ENCODE measurements at places on chromosomes 12 and 14.

DNA sequence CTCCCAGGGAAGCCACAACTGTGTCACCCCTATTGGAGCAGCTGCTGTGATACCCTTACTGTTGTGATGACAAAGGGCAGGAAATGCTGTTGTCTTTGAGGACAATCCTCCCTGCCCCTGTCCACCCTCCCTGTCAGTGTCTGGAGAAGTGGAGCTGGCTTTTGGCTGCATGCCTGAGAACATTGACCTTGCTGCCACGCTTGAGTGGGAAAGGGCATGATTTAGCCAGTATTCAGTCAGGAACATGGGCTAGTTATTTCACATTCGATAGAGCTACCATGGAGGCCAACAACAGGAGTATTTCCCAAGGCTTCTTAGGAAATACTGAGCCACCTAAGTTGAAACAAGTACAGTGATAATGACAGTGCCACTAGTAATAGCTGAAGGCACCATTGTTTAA, 59.4 kb downstream of the MYRFL start:
- no peak for DNase-seq

DNA sequence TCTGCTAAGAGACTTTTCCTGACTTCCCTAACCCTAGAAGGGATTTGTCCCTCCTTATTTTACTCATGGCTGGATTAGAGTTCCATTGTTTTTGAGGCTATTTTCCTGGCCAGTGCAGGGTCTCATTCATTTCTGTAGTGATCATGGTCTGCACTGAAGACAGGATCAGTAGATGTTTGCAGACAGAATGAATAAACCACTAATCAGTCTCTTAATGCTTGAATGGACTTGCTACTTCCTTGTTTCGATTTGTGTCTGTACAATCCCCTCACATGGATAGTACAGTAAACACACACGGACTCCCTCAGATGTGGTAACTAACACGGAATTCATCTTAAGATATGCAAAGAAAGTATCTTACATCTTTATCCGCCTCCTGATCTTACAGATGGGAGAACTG, 102.6 kb upstream of the PRB2 start:
- no peak for DNase-seq

GRCh38 chr12:5432011-5432400, at the start of gene NTF3:
Gene NTF3, plus strand, starts transcription at chr12:5432108. Its CDS starts 217 bp downstream, at chr12:5432325.
- no peak for DNase-seq

DNA sequence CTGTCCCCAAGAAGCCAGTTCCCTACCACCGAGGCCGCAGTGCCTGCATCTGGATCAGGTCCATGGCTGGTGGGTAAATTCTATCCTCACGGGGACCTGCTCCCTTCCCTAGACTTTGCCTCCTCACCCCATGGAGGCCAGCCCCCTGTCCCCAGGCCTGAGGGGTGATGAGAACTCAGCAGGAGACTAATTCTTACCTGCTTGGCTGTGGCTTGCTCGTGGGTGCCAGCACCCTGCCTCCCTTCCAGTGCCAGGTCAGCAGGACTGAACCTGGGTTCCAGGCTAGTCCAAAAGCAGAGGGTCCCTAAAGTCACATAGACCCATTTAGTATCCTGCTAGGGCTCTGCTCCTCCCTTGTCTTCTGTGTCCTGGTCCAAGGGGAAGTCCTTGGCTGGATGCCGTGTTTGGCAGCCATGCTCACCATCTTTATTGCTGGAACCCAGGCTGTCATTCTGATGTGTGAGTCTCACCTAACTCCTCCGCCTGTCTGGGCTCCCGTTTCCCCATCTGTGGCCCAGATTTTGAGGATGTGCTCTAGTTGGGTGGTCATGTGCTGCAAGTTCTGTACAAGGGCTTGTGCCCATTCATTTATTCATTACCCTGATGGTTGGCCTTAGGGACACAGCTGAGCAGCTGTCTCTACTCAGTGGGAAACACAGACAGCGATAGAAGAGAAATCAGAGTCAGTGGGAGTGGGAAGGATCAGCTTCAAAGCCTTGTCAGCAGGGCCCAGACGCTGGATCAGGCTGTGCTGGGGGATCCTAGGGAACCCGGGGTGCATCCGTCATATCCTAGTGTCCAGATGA, 949 bp downstream of the PLBD2 start:
- no peak for DNase-seq

DNA sequence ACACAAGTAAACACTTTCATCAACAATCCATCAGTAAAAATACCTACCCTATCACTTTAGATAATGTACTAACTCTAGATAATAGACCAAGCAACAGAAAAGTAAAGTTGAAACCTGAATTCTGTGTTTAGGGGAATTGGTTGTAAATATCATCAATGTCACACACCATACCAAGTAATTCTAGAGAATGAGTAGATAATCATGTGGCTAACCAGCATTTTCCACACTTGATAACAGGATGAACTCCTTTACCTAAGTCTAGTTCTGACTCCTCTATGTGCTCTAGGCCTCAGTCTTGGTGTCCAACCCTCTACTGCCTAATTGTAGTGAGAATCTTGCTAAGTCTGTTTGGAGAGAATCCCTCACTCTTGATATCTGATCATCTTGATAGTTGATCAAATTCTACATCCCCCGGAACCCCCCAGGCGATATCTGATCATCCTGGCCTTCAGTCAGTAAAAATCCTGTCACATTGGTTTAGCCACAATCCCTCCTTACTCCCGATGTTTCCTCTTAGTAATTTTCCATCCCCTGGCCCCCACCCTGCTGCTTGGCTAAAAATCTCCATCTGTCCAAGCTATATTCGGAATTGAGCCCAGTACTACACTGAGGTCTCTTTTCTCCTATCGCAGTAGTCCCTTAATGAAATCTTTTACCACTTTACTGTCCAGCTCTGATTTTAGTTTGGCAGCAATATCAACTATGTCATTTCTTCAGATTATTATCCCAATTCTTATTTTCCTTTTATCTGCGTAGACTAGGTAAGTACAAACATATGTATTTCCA, 3.4 kb upstream of the SLCO1A2 start:
- DNase-seq, result no peak

- DNase-seq, result peak; percentile 29
Observed at GRCh38 chr14:51093371-51094281, 1.3 kb downstream of the TRIM9 start.

GRCh38 chr14:46902837-46903236, 251.3 kb upstream of the RPL10L start:
- DNase-seq, result no peak

GRCh38 chr14:102949801-102950451, 27.5 kb downstream of the AMN start:
- no peak for DNase-seq

DNA sequence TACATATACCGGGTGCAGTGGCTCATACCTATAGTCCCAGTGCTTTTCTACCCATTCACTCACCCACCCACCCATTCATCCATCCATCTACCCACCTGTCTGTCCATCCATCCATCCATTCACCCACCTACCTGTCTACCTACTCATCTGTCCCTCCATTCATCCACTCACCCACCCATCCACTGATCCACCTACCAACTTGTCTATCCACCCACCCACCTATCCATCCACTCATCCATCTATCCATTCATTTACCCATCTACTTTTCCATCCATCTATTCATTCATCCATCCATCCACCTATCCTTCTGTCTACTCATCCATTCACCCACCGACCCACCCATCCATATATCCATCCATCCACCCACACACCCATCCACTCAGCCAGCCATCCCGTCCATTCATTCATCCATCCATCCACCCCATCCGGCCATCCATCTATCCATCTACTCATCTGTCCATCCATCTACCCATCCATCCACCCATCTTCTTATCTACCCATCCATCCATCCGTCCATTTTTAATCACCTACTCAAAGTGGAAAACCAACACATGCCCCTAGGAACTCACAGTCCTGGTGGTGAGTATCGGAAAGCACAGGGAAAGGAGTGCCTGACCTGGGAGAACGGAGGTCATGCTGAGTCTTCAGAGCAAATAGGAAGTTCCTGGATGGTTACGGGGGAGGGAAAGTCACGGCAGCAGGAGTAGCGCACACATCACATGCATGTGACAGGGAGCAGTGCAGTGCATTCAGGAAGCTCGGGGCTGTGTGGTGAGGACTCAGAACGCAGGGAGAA, 20.0 kb downstream of the DDX51 start:
- no peak for DNase-seq

- no peak for DNase-seq
Observed at GRCh38 chr14:93712079-93712837, 76.0 kb downstream of the PRIMA1 start.

DNA sequence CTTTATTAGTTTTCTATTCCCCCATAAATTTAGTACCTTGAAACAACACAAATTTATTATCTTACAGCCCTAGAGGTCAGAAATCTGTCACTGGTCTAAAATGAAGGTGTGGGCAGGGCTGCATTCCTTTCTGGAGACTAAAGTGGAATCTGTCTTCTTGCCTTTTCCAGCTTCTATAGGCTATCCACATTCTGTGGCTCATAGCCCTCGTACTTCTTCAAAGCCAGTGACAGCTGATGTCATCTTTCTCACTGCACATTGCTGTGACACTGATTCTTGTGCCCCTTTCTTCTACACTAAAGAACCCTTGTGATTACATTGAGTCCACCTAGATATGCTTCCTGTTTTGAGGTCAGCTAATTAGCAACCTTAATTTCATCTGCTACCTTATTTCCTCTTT, 23.2 kb upstream of the DCN start:
- no peak for DNase-seq

DNA sequence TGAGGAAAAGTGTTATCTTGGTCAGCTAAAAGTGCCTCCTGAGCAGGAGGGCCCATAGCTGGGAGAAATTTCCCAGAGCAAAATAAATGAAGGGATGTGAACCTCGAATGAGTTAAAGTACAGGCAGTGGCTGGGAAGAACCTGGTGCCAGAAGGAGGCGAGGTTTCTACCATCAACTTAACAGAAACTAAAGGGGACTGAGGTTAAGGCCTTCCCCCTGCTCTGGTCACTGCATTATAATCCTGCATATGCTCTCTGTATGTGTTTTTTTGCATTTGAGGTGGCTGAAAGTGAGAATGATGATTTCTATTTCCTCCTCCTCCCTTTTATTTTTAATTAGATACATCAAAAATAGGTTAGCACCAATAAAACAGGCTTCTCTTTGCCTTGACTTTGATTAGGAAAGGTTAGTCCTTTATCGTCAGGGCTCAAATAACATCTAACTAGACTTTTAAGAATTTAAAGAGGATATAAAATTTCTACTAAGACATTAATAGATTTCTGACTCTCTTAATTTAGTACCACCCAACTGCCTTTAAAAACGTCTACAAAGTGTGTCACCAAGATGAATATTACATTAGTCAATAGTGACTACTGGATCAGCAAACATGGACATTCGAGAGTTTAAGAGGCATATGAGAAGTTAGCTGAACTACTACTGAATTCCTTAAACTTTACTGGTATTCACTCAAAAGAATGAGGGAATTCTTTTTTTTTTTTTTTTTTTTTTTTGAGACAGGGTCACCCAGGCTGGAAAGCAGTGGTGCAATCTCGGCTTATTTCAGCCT, 49.2 kb downstream of the GALNT4 start:
- no peak for DNase-seq

DNA sequence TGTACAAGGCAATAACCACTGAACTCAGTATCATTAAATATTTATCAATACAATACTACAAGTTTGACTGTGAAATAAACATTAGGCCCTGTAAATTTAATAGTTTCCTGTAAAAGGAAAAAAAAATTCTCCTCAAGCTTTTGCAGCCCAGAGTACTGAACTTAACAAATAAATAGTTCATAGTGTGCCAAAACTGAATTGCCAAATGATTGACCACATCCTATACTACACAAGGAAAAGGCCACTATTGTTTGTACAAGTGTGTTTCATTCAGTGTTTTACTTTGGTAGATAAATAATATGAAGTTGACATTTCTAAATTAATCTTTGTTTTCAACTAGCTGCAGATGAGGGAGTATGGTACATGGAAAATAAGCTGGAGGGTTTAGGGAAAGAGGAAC, 379.6 kb downstream of the FLRT2 start:
- no peak for DNase-seq

- no peak for DNase-seq
Observed at GRCh38 chr12:4036671-4037271, 163.6 kb upstream of the PARP11 start.

DNA sequence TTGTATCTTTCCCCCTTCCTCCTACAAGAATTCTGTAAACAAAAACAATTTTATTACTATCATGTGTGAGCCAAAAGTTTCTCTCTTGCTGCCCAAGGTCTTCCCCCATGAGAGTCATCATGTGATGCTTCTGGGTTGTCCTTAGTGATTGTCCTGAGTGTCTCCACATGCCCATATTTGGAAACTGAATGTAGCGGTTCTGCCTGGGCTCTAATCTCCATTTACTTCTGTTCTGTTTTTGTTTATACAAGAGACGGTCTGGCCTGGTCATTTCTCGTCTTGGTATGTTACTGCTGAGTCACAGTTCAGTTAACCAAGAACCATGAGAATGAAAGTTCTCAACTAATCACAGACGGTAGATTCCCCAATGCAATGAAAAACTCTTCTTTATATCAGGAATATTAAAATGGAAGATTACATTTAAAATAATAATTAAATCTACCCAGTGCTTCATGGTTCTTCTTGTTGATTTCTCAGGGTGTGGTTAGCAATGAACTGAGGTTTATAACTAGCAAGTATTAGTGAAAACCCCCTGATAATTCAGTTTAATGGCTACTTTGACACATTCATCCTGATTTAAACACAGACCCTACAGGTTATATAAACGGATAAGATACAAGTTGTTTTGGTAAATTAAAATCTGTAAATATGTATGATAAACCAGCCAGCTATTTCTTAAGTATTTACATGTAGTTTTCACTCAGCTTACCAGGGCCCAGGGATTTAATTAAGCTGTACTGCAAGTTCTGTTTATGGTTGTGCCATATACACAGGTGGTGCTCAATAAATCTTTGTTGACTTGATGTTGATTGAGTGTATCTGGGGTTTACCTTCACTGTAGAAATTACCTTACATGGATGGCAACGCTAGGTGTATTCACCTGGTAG, 81.1 kb downstream of the PELI2 start:
- peak; percentile 7 for DNase-seq

DNA sequence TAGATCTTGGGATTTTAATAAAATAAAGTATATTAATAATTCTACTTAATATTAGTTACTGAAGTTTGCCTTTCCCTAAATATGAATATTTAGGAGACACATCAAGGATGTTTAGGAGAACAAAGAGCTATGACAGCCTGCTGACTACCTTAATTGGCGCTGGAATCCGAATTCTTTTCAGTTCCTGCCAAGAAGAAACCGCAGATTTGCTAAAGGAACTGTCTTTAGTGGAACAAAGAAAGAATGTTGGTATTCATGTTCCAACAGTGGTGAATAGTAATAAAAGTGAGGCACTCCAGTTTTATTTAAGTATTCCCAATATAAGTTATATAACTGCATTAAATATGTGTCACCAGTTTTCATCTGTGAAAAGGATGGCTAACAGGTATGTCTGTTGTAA, 54.5 kb downstream of the MIS18BP1 start:
- DNase-seq, result no peak

All from CD4-positive, alpha-beta T cell treated with Interferon gamma for 1 hour (primary cell).